ENCODE measurements at places on chromosomes 11 and 22.

GRCh38 chr11:122931510-122931909 lies 49.0 kb downstream of the JHY start:
- no peak for DNase-seq

GRCh38 chr11:907668-908067 lies 2.9 kb downstream of the CHID1 start:
- no peak for DNase-seq

GRCh38 chr11:121095561-121095960 lies 5.5 kb upstream of the TECTA start:
- DNase-seq = no peak

- no peak for DNase-seq
These were observed 96.5 kb downstream of the LUZP2 start for GRCh38 chr11:24593332-24593731.

DNA sequence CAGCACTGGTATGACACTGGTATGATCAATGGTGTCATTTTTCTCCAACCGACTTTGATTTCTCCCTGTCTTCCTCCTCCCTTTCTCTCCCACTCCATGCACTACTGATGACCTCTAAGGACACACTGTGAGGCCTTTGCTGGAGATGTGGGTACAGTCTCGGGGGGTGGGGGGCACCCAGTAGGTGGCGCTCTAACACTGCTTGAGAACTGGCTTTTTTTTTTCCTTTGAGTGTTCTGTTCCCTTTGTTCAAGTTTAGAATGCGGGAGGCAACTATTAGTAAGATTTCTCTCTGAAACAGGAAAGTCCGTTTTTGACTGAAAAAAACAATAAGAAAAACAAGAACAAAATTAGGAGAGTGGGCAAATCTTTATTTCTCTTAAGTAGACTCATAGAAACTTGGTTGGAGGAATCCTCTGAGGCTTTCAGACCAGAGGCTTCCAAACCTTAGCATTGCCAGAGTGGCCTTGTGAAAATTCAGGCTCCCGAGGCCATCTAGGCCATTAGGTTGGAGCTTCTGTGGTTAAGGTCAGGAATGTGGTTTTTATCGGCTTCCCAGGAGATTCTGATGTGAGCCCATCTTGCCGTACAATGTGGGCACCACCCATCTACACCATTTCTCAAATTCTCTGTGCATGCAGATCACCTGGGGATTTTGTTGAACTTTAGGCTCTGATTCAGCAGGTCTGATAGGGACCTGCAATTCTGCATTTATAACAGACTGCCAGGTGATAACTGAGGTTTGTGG lies 43.2 kb downstream of the PANX1 start:
- no peak for DNase-seq
